Transverse colon (tissue), 4 donors: ENCODE measurements at places on chromosomes 11 and 22.

GRCh38 chr11:64794526-64794925 is 8.5 kb downstream of the MAP4K2 start:
- DNase-seq = no peak

DNA sequence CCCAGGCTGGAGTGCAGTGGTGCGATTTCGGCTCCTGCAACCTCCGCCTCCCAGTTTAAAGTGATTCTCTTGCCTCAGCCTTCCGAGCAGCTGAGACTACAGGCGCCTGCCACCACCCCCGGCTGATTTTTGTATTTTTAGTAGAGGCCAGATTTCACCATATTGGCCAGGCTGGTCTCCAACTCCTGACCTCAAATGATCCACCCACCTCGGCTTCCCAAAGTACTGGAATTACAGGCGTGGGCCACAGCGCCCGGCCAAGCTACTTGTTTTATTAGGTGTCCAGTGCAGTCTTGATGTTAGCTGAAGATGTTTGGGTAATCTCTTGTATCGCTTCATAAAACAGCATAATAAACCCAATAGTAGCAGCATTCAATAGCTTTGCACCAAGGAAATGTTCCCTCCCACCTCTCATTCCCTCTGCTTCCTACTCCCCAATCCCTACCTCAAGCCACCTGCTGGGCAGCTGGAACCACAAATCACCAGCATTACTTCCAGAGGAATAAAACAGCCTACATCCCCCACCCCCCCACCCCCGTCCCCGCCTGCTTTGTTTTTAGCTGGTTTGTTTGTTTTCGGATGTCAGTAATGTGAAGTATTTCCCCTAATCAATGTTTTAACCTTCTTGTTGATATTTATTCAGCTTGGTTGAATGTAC is 11.0 kb upstream of the GRIK4 start:
- DNase-seq = no peak

GRCh38 chr11:69003301-69003865 is 9.7 kb downstream of the MRGPRF start:
- DNase-seq = peak; percentile 6

GRCh38 chr11:33779849-33780528 is 5.7 kb upstream of the FBXO3 start:
- DNase-seq = no peak

- no peak for DNase-seq
Measured at GRCh38 chr11:116093065-116093464, 588.9 kb upstream of the CADM1 start.

- DNase-seq = no peak
Measured at GRCh38 chr11:131234221-131234620, 136.2 kb upstream of the NTM start.

DNA sequence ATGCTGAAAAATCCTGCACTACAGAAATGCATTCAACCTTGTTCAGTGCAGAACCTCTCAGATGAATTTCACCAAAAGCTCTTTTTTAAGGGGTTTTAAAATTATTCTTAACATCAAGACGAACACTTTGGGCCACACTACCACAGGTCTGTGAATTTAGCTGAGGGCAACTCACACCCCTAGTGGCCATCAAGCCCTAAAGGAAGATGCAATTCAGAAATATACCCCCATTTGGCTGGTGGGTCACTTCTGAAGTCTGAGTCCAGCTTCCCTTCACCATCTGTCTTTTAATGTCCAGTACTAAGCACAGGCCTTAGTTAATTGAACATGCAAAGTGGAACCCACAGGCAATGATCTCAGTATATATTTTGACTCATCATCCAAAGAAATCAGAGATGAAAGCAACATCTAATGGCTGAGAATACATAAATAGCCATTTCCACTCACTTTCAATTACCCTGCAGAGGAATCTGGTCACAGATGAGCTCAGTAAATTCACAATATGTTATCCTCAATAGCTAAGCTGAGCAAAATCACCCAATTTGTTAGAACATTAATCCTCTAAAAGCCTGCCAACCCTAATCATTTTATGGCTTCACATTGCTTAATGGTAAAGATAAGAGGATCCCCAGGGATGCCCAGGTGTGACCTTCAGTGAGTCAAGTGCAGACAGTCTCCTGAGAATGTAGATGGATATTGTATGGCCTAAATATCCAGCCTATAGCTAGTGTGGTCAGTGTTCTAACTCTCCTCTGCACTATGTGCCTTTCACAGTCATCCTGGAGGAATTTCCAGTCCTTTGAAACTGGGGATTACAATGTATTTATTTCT is 50.3 kb downstream of the FAM76B start:
- no peak for DNase-seq

DNA sequence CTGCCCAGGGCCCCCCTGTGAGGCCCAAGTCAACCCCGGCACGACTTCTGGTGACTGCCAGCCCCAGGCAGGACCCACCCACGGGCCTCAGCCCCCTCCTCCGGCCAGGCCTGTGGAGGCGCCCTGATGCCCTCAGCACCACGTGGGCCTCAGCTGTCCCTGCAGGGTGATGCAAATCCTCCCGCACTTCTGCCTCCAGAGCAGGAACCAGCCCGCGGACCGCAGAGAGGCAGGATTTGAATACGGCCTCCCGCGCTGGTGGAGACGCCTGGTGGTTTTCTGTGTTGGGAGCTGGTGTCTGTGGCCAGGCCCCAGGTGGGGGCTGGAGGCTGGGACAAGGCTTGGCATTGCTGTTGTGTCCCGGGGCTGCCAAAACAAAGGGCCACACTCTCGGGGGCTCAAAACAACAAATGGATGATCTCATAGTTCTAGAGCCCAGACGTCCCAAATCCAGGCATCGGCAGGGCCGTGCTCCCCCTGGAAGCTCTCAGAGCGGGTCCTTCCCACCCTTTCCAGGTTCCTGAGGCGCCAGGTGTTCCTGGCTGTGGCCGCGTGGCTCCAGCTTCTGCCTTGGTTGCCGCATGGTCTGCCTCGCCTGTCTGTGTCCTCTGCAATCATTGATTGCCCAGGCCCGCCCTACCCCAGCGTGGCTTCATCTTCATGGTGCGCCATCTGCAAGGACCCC is 19.4 kb downstream of the TRPM5 start:
- DNase-seq = no peak
